EL (cell line): ENCODE measurements at places on chromosomes 11 and 22.

GRCh38 chr22:24134090-24134846, 47.0 kb upstream of the SUSD2 start:
- DNase-seq: no peak

DNA sequence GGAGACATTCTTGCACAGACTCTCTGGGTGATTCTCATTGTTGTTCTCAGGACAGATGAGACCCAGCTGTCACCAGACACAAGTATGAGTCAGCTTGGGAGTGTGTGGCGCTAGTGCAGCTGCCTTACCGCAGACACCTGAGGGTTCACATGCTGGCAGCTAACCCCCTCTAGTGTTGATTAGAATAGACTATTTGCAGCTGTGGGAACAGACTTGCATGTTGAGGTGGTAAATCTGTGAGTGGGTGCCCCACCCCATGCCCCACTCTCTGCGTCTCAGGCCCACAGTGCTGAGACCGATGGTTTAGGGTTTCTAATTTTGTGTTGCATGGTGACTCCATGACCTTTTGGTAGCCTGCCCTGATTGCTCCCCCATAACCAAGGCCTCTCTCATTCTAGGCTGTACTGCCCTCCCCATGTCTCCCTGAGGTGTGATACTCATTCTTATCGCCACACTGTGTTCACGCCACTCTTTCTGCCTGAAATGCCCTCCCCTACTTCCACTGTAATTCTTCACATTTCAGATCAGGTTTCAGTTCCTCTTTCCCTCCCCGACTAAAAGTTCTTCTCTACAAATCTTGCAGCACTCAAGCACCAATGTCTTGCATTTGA, 73.7 kb upstream of the KIRREL3 start:
- peak; percentile 75 for DNase-seq

GRCh38 chr11:75548595-75549272, 13.3 kb upstream of the SERPINH1 start:
- DNase-seq: no peak

- no peak for DNase-seq
These were observed 153.6 kb upstream of the GRK3 start for GRCh38 chr22:25410849-25411248.

GRCh38 chr11:77559686-77560401, 29.9 kb upstream of the AQP11 start:
- DNase-seq: peak; percentile 89

- DNase-seq: no peak
These were observed 169.7 kb downstream of the NAV2 start for GRCh38 chr11:19882356-19882755.

GRCh38 chr11:60077981-60078380, 10.5 kb upstream of the MS4A2 start:
- no peak for DNase-seq

DNA sequence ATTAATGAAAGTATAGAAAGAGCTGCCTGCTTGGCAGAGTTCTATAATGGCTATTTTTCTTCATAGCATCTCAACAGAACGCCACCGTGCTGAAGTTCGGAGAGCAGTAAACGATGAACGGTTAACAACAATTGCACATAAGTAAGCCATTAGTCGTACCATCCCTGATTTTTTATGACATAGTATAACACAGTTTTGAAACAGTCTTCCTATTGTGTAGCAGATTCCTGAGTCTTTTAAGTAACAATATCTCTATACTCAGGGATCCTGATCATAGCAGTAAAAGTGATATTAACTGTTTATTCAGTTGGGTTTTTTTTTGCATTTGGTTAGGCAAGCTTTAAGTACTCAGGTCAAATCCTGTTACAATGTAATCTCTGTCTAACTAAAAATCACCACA, 8.4 kb downstream of the EMSY start:
- DNase-seq: no peak

DNA sequence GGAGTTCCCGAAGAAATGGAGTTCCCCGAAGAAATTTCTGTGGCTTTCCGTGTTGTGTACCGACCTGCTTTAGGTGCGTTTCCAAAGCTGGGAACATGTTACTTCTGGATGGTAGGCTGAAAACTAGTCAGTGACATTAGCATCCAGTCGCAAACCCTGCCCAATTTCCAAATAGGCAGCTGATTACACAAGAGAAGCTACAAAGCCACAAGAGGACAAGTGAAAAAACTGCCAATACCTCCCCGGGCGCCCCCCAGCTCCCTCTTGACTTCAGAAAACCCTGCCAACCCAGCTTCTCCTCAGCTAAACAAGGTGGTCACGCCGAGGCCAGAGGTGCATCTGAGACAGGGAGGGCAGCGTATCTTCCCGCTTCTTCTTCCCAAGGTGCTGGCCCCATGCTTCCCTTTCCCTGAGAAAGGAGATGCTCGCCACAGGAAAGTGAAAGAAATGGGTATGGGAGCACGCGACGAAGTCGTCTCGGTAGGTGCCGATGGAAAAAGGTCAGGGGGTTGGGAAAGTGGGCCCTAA, 551 bp downstream of the AGBL2 start:
- DNase-seq: peak; percentile 25

GRCh38 chr11:66391322-66391721, 19.8 kb upstream of the SLC29A2 start:
- no peak for DNase-seq

DNA sequence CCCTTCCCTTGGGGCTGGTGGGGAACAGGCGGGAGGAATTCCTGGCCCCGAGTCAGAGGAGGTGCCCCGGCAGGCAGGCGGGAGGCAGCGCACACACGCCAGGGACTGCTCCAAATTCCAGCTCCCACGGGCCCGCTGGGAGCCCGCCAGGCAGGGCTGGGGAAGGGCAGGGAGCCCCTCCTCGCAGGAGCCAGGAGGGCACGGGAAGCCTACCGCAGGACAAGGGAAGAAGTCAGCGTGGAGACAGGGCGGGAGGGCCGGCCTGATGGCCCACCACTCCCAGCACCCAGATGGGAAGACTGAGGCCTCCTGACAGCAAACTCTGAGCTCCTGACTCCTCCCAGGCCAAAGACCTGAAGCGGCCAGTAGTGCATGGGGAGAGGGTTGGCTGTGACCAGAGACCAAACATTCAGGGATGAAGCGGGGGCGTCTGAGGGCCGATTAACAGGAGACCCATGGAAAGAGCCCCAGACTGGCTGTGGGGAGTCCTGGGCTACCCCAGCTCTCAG, 22.4 kb downstream of the RPL3 start:
- DNase-seq: no peak

- DNase-seq: no peak
These were observed 148.3 kb downstream of the CEP164 start for GRCh38 chr11:117475716-117476530.

DNA sequence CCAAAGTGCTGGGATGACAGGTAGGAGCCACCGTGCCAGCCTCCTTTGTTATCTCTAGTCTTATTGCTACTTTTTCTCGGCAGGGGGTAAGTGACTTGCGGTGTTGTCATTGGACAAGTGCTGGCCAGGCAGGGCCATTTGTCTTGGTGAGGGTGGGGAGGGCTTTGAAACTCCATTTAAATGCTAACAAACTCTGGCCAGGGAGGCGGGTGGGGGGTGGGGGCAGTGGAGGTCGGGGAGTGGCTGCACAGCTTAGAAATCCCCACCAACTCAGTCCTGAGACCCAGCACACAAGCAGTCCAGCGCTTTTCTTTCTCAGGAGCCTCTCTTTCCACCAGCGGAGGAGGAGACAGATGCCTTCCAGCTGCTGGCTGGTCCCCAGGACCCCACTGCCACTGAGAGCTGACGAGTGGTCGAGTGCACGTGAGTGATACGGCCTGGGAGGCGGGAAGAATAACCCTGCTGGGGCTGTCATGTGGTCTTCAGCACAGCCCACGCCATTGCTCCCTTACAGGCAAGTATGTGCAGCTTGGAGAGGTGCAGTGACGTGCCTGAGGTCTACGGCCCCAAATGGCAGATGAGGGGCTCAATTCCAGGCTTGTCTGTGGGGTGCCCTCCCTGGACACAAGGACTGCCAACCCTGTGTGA, 24.2 kb upstream of the OSBPL5 start:
- no peak for DNase-seq

GRCh38 chr22:42444077-42444904, 12.1 kb upstream of the NFAM1 start:
- DNase-seq: peak; percentile 88

- no peak for DNase-seq
These were observed 2.1 kb downstream of the C22orf23 start for GRCh38 chr22:37951305-37951704.

- peak; percentile 92 for DNase-seq
These were observed 31.1 kb downstream of the TMEM45B start for GRCh38 chr11:129846508-129847335.

DNA sequence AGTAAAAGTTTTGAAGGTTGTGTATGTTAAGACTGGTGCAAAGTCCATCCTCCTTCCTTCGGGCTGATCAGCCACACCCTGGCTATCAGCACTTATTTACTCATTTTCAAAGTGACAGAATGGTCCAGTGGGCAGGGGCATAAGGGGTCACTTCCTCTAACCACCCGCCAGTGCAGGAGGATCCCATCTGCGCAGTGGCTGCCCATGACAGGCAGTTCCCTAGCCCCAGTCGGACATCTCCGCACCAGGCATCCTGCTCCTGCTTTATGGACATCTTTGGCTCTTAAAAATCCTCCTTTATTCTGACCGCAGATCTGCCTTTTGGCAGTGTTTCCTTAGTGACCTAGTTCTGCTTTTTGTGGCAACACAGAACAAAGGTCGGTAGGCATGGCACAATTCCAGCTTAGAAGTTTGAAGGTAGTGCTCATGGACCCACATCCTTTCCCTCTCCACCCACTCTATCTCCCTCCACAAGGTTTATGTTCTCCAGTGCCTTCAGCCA, 55.9 kb downstream of the BMAL1 start:
- no peak for DNase-seq

DNA sequence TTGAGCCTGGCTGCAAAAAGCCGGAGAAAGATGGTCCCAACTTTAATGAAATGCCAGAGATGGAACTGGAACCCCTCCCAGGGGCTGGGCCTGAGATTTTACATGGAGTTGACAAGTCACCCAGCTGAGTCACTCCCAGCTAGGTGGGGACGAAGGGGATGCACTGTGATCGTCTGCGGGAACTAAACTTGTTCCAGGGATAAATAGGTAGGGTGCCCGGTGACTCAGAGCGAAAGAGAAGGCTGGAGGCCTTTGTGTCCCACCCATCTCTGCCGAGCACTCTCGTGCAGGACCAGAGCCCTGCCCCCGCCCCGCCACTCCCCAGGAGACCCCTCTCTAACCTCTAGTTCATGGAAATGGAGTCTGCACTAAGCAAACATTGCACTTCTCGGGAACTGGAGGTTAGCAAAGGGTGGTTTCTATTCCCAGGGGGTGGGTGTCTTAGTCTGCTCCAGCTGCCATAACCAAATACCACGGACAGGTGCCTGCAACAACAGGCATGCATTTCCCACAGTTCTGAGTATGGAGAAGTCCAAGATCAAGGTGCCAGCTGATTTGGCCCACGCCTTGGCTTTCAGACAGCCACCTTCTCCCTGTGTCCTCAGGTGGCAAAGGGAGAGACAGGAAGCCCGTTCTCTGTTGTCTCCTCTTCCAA, 60.7 kb upstream of the FADD start:
- no peak for DNase-seq

DNA sequence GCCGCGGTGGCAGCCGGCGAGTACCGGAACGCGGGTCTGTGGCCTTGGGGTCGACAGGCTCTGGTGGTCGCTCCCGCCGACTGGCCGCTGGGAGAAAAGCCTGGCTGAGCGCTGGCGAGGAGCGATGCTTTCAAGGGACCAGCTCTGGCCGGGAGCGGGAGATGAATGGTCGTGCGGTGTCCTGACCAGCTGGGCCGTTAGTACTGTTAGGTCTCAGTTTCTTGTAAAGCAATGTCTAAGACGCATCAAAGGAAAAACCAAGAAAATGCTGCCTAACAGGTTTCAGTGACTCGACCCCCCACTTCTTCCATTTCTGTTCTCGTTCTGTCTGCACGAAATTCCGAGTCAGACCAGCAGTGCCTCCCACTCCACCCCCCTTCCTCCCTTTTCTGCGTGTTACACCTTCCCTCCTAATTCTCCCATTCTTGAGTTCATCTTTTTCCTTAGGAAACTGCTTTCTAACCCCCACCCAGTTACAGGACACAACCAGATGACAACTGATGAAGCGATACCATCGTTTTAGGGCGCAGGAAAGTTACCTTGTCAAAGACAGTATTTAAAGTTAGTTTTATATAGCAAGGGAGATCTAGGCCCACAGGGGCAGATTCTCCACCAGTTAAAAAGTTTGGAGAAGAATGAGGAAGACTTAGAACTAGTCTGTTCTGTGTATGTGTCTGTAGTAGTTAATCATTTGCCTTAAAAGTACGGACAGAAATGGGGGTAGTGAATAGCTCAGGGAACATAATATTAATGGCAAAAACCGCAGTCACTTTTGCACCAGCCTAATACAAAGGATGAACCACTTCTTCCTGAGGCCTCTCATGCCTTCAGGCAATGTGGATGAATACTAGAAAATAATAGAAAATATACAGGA, 1.0 kb downstream of the CUL5 start:
- DNase-seq: peak; percentile 14

DNA sequence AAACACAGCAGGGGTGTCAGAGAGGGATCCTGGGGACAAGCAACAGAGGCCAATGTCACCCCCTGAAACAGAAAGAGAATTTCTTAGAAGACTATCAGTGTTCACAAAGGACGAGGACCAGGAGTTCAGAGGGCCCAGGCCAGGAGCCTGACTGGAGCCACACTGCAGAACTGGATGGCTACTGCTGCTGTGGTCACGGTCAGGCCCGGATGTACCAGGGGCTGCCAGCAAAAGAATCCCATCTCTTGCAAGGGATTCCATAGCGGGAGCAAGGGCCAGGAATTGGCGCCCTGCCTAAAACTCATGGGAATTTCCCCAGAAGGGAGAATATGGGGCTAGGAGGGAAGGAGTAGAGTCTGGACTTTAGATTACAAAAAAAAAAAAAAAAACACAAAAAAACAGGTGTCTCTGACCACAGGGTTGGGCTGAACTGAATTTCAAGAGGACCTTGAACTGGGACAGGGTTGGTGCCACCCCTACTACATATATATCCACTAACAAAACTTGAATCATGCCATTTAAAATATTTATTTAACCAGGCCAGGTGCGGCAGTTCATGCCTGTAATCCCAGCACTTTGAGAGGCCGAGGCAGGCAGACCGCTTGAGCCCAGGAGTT, 15.7 kb upstream of the KCTD14 start:
- DNase-seq: peak; percentile 59

DNA sequence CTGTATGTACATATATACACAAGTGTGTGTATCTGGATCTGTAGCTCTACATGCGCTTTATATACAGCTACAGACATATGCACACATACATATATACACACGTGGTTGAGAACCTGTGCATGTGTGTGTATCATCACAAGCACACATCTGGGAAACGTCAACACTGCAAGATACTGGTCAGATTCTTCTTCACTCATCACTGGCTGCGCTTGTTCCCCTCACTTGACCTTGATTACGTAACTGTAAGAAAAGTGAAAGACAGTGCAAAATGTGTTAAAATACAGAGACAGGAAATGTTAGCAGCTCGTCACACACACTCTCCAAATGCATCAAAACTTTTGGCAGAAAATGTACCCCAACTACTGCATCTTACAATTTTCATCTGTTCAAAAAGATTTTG, 51.9 kb upstream of the MN1 start:
- no peak for DNase-seq

DNA sequence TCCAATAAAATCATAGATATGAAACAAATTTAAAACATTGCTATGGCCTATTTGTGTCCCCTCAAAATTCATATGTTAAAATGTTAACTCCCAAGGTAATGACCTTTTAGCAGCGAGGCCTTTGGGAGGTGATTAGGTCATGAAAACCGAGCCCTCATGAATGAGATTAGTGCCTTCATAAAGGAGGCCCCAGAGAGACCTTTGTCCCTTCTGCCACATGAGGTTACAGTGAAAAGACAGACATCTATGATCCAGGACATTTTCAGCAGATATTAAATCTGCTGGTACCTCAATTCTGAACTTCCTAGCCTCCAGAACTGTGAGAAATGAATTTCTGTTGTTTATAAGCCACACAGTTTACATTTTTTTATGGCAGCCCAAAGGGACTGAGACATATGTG, 171.7 kb downstream of the MPPED1 start:
- no peak for DNase-seq
